ENCODE measurements at places on chromosomes 5 and 9.

DNA sequence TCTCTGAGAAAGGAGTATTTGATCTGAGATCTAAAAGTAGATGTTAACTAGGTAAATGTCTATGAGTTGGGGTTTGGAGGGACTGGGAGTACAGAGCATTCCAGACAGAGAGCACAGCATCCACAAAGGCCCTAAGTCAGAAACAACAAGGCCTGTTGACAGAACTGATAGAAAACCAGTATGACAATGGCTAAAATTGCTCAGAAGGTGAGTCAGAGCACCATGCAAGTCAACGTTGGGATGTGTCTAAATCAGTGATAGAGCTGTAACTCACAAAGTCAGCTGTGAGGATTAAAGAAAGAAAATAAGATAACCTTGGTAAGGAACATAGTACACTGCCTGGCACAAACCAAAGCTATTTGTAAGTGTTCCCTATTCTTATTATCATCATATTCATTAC lies 124.0 kb downstream of the CETN3 start:
- DNase-seq, result no peak

GRCh38 chr5:3287516-3287915 lies 308.1 kb upstream of the IRX1 start:
- DNase-seq, result no peak

DNA sequence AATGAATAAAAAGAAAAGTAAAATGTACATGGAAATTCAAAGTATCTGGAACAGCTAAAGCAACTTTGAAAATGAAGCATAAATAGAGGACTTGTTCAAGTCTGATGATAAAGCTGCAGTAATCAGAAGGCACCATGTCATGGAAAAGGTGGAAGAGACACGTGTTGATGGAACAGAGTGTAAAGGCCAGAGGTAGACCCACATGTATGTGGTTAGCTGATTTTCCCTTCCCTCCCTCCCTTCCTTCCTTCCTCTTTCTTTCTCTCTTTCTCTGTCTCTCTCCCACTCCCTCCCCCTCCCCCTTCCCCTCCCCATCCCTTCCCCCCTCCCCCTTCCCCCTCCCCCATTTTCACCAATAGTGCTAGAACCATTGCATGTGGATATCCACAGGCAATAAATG lies 58.7 kb upstream of the FCN1 start:
- DNase-seq, result no peak

- no peak for DNase-seq
Measured at GRCh38 chr5:80870442-80870841, 89.7 kb upstream of the RASGRF2 start.

- DNase-seq, result no peak
Measured at GRCh38 chr5:1719860-1720259, 79.8 kb downstream of the MRPL36 start.

- no peak for DNase-seq
Measured at GRCh38 chr5:107513337-107514085, 157.2 kb downstream of the EFNA5 start.

GRCh38 chr9:32069169-32069813 lies 315.2 kb upstream of the ACO1 start:
- peak; percentile 4 for DNase-seq

DNA sequence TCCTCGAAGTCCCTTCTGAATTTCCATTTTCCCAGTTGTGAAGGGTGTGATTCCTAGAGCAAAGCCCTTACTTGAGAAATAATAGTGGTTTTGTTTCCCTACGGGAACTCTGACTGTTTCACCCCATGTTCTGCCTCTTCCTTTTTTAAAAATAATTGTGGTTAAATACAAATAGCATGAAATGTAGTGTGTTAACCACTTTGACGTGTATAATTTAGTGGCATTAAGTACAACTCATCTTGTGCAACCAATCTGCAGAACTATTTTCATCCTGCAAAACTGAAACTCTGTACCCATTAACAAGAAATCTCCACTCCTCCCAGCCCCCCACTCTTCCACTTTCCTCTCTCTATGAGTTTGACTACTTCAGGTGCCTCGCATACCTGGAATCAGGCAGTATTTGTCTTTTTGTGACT lies 35.6 kb upstream of the HAND1 start:
- no peak for DNase-seq

- DNase-seq, result no peak
Measured at GRCh38 chr9:137648396-137648795, 29.6 kb downstream of the EHMT1 start.

DNA sequence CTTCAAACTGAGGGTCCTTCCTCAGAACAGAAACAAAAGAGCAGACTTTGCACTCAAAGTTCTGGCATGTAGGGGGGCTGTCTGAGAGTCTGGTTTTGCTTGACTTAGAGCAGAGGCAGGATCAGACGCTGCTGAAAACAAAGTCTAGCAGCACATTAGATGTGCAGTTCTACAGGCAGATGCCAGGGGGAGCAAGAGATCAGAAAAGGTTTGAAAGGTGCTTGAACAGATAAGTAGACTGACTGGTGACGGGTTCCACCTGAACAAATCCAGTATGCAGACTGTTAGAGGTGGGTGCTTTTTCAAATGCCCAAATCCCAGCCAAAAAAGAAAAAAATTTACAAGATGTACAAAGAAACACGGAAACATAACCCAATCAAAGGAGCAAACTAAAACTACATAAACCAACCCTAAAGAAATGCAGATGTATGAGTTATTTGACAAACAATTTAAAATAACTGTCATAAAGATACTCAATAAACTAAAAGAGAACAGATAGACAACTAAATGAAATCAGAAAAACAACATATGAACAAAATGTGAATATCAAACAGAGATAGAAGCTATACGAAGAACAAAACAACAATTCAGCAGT lies 194.7 kb upstream of the FREM1 start:
- peak; percentile 56 for DNase-seq

DNA sequence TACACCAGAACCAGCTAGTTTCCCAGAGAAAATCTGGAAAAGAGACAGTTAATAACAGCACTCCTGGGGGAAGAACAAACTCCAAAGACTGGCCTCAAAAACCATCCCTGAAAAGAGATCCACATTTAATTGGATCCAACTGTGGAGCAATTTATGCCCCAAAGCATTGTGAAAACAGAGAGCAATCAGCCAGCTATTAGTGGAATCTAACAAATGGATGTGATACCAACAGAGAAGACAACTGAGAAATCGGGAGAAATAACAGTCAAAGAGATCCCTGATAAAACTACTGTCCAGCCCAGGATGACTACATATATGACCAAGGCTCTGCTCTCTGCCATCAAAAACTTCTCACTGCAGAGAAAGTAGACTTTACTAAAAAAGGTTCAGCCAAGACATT lies 40.5 kb upstream of the TRIO start:
- no peak for DNase-seq

- no peak for DNase-seq
Measured at GRCh38 chr9:82593501-82593900, 469.4 kb downstream of the RASEF start.

GRCh38 chr9:137465000-137465719 lies 6.0 kb upstream of the NSMF start:
- no peak for DNase-seq

- no peak for DNase-seq
Measured at GRCh38 chr5:173622183-173623047, 6.0 kb upstream of the BOD1 start.
